HL-60 (cell line): ENCODE measurements at places on chromosomes 2 and 18.

DNA sequence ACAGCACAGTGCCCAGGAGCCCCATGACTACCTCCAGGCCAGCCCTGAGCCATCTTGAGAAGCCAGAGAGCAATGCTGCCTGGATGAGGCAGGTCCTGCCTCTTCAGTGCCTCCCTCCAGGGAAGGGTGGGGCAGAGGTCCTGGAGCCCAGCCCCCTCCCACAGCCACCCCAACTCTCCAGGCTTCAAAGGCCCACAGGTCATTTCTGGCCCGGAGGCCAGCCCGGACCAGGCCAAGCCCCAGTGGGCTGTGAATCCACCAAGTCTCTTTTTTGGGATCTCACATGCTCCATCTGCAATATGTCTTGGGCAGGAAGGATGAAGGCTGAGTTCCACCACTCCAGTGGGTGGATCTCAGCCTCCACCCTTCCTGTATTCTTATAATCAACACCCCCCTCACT is 36.7 kb downstream of the SDC1 start:
- no peak for DNase-seq

- DNase-seq: peak; percentile 88
These were observed at the start of gene ZEB2 for GRCh38 chr2:144519934-144520731. TSS of gene ZEB2 (minus strand) at chr2:144520119. CDS start at chr2:144517350, 2,769 bp downstream.

GRCh38 chr2:31578316-31578715 is 2.4 kb downstream of the SRD5A2 start:
- no peak for DNase-seq

- no peak for DNase-seq
These were observed 136.5 kb upstream of the RND3 start for GRCh38 chr2:150624001-150624401.

GRCh38 chr2:134410831-134411231 is 157.0 kb downstream of the MGAT5 start:
- DNase-seq: no peak
